ENCODE measurements at places on chromosomes 5 and 9.

DNA sequence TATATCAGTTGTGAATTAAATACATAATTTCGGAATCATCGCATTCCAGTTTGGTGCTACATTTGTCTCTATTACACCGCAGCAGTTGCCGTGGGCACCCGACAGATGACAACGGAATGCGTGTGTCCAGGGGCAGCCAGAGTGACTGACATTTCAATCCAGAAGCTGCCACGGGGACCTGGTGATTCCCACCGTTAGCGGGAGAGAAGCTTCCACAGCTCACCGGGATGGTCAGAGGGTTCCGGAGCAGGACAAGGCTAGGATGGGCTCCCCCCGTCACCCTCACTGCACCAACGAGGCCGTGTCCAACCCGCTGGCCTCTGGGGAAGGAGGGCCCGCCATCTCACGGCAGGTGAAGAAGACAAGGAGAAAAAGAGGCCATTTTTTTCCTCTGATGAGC lies 86.8 kb downstream of the GTF3C4 start:
- DNase-seq: no peak

- no peak for DNase-seq
Measured at GRCh38 chr5:131671994-131672655, 37.1 kb upstream of the RAPGEF6 start.

DNA sequence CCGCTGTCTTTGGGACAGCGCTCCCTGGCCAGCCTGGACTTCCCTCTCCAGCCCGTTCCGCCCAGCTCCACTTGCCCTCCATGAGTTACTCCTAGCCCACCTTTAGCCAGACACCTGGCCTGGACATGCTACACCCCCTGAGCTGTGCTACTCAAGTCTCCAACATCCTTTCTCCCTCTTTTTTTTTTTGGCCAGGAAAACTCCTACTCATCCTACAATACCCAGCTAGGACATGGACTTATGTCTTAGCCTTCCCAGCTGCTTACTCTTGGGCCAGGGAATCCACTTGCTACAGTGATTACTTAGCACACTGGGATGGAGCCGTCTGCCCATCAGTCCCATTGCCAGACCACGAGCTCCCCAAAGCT lies 92.7 kb upstream of the PHYKPL start:
- no peak for DNase-seq

- DNase-seq: no peak
Measured at GRCh38 chr5:153938191-153938842, 100.4 kb downstream of the FAM114A2 start.

DNA sequence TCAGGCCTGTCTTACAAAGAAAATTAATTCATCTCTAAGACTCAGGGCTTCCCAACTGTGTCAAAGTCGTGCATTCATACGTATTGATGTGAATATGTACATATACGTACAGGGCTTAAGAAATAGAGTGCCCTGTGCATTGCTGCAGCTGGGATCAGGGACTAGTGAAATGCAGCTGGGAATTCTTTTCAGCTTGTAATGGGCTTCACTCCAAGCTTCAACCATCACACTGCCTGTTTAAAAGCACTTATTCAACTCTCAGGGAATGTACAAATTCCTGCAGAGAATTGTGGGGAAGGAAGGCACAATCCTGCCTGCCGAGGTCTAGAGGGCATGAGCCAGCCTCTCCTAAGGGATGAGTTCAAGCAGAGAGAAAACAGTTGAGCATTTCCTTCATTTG lies 59.6 kb upstream of the MAN2A1 start:
- no peak for DNase-seq

- no peak for DNase-seq
Measured at GRCh38 chr9:113896713-113897112, 20.6 kb downstream of the ZNF618 start.

- no peak for DNase-seq
Measured at GRCh38 chr5:177300236-177300880, 3.2 kb downstream of the RAB24 start.

GRCh38 chr5:127411381-127411780 lies 106.1 kb upstream of the PRRC1 start:
- DNase-seq: no peak

- no peak for DNase-seq
Measured at GRCh38 chr5:71816307-71816706, 97.2 kb downstream of the CARTPT start.

DNA sequence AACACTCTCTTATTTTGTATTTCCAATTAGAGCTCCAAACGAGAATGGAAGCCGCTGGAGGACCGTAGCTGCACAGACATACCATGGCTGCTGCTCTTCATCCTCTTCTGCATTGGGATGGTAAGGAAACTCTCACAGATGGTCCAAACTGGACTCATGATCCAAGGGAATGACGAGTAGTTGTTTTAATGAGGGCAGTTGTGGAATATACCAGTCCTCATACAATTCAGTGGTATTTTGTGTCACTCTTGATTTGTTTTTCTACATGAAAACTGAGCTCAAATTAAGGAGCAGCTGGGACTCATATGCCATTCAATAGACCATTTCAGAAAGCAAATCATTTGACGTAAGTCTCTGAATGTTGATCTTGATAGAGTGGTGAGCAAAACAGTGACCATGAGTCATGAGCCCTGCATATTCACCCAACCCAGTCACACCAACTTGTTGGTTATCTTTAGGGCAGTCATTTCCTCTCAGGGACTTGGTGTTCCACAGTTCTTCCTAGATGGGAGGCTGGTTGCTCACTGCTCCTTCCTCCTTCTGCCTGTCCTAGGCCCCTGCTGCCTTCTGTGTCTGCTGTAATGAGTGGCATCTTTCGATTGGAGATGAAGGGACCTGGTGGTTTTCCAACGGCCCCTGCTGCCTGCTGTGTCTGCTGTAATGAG lies 54.9 kb downstream of the SLC44A1 start:
- no peak for DNase-seq

GRCh38 chr9:23615569-23615968 lies 210.5 kb downstream of the ELAVL2 start:
- DNase-seq: no peak

DNA sequence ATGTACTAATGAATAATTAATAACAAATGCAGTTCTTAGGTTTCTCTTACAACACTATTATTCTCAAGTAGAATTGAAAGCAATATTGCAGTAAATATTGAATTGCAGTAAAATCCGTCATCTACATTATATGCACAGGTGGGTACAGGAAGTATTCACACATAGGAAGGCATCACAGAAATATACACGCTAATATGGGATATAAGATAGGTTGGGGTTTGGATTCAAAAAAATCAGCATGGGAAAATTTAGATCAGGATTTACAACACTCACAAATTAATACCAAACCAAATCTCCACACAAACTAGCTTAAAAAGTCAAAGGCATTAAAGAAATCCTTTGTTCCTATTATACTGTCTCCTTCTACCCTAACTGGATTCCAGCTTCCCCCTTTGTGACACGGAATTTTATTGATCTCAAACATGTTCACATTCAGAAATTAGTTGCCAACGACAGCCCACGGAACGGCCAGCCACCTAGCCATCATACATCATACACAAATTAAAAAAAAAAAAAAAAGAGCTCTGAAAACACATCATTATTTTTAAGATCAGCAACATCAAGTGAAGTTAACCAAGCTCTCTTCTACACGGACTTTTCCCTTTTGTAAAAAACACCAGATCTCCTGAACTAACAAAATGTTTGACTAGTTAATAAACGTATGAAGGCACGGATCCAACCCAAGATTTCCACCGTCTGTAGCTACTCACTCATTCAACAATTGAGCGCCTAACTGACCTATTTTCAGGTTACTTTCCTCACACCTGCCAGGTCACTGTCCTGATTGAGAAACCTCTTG lies 2.2 kb downstream of the NR6A1 start:
- DNase-seq: no peak

GRCh38 chr9:18111146-18111545 lies 362.8 kb upstream of the ADAMTSL1 start:
- no peak for DNase-seq

DNA sequence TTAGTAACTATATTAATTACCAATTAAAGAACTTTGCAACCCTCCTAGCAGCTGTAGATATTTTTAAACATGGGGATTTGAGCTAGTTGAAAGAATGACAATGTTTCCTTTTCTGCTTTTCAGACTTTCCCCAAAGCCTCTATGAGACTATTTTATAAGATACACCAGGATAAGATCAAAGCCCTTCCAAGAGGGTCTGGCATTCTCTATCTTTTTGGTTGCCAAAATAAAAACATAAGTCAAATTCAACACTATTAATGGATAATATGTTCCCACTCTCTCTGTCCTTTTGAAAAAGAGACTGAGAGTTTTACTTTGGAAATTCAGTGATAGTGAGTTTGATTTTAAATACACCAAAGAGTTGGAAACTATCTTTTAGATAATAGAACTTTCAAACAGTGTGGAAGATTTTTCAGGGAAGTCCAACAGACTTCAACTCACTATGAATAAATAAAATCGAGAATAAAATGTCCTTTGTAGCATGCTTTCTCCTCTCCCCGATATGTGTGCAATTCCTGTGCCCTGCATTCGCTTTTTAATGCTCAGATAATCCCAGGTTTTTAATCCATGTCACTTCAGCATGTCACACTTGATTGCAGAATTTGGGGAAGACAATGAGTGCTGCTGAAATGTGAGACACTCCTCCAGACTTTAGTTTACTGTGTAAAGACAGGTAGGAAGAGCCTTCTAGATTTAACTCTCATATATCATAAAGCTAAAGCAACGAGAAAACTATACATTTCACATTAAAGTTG lies 1095.7 kb upstream of the DMAC1 start:
- no peak for DNase-seq

- DNase-seq: no peak
Measured at GRCh38 chr5:149366169-149366729, 8.4 kb downstream of the PCYOX1L start.

DNA sequence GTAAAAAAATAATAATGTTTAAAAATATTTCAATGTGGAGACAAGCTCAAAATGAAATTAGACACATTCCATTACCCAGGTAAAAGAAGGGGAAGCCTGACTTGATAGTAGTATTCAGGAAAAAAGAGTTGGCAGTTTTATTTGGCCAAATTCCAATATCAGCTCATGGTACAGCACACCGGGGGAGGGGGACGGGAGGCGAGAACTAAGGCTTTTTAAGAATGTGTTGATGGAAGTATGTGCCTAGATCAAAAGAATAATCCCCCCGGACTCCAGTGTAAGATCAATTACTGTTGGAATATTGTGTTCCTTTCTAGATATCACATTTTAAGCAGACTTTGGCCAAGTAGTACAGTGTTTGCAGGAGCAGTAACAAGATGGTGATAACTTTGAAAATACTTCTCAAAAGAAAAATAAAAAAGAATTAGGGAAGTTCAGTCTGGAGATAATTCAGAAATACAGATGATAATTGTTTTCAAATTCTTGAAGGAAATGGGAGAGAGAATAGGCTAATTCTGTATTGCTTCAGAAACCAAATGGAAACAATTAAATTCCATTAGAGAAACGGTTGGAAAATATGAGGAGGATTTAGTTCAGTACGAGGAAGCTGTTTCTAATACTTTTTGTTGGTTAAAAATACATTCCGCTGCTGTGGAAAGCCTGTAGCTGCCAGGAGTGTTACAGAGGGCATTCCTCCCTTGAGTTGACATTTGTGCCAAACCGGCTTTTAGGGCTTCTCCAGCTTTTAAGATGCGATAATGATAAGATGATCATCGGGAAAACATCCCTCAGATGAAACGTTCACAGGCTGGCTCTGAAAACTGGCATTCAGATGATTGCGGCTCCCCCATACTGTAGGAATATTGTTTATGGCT lies 98.1 kb upstream of the ERBIN start:
- DNase-seq: no peak

GRCh38 chr5:135839566-135839965 lies 5.1 kb downstream of the SLC25A48 start:
- no peak for DNase-seq

- no peak for DNase-seq
Measured at GRCh38 chr5:55226027-55226933, 835 bp downstream of the MCIDAS start.

DNA sequence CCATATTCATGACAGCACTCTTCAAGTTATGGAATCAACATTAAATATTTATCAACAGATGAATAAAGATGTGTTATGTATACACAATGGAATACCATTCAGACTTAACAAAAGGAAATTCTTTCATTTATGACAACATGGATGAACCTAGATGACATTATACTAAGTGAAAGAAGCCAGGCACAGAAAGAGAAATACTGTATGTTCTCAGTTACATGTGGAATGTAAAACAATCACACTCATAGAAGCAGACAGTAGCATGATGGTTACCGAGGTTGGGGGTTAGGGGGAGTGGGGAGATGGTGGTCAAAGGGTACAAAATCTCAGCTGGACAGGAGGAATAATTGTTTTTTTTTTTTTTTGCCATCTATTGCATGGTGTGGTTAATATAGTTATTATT lies 431.9 kb downstream of the DMAC1 start:
- DNase-seq: no peak

DNA sequence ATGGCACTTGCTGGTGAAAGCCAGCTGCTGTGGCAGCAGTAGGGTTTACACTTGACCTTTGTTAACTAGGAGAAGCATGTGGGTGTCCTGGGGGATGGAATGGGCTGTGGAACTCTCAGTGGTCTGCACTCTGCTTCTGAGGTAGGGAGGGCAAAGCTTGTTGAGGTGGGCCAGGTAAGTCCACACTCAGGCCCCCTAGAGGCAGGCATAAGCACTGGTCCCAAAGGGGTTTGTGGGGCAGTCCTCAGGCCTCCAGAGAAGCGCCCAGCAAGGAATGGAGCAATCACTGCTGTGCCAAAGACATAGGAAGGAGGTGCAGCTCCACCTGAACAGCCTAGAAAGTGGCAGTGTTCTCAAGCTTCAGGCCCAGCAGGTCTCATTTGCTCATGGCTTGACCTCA lies 34.7 kb downstream of the INSL4 start:
- no peak for DNase-seq

GRCh38 chr9:23855873-23856604 lies 30.0 kb upstream of the ELAVL2 start:
- no peak for DNase-seq

DNA sequence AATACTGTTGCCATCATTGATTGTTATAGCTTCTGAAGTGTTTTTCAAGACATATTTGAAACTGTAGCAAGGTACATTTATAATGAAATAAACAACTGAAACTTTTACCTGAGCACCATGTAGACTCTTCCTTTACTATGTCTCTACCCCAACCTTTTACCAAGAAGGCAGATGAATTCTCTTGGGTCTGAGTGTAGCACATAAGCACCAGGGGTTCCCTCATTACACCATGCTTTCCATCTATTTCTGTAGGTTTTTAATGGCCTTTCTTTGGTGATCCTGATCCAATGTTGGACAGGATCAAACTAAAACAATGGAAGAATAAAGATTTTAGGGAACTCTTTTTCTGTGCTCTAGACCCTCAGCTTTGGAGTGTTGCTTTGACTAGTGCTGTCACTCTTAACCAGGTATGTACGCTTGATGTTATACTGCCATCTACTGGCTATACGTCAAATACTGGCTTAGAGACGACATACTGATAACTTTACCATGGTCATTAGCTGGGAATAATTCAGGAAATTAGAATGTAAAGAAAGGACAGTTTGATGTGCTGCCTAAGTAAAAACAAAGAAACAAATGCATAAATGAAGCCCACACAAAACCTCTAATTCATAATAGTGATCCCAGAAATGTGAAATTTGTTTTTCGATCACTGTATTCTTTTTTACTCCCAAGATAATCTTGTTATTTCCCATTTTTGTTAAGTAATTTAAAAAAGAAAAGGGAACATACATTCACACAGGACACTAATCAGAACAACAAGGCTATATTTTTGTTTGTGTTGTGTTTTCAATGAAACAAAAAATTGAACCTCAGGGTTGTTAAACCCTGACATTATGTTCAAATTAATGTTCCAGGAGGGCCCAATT lies 30.7 kb downstream of the IFNW1 start:
- peak; percentile 40 for DNase-seq

All from iPS DF 19.7 (cell line).